ENCODE measurements at places on chromosomes 2 and 18.

DNA sequence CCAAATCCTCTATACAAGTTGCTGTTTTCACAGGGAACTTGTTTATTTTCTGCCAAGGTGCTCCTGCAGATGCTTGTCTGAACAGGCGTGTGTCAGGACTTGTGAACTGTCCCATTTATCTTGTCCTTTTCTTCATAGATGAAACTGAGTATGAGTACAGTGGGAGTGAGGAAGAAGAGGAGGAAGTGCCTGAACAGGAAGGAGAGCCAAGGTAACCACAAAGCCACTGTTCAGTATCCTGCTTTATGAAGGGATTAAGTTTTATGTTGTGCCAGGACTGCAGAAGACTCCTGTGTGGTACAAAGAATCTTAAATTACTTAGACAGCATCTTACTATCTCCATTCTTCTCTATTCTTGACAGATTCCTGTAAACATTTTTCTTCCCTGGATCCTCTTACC is 145.0 kb downstream of the MAP4K4 start:
- DNase-seq: no peak

GRCh38 chr2:65277118-65277517 is 49.5 kb downstream of the ACTR2 start:
- DNase-seq: no peak

DNA sequence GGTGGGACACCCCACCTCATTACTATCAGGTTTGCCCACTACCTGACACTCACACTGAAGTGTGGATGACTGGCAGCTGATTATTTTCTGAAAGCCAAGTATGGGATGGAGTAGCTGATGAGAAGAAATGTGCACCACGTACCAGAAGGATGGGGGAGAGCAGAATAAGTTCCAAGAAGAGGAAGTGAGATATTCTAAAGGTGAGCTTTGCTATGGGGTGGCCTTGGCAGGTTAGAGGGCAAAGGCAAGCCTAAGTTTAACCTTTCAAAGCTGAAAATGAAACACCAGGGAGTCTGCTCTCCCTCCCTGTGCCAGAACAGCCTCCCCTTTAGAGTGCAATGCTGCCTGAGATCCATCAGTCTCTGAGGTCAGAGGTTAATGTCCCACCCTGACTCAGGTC is 196.1 kb upstream of the OSR1 start:
- no peak for DNase-seq

GRCh38 chr2:14136030-14136429 is 496.5 kb upstream of the LRATD1 start:
- no peak for DNase-seq

DNA sequence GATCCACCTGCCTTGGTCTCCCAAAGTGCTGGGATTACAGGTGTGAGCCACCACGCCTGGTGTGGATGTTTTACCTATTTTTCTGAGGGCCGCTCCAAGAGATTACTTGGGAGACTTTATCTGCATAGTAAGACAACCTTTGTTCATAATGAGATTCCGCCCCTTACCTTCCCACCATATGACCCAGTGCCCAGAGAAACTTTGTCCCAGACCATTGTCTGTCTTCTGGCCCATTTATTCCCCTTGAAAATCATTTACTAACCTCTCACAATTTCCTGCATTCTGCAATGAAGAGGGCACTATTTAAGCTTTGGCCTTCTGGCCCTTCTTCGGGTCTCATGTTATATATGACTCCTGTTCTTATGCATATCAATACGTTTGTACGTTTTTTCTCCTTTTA is 13.7 kb upstream of the TMEM37 start:
- no peak for DNase-seq

DNA sequence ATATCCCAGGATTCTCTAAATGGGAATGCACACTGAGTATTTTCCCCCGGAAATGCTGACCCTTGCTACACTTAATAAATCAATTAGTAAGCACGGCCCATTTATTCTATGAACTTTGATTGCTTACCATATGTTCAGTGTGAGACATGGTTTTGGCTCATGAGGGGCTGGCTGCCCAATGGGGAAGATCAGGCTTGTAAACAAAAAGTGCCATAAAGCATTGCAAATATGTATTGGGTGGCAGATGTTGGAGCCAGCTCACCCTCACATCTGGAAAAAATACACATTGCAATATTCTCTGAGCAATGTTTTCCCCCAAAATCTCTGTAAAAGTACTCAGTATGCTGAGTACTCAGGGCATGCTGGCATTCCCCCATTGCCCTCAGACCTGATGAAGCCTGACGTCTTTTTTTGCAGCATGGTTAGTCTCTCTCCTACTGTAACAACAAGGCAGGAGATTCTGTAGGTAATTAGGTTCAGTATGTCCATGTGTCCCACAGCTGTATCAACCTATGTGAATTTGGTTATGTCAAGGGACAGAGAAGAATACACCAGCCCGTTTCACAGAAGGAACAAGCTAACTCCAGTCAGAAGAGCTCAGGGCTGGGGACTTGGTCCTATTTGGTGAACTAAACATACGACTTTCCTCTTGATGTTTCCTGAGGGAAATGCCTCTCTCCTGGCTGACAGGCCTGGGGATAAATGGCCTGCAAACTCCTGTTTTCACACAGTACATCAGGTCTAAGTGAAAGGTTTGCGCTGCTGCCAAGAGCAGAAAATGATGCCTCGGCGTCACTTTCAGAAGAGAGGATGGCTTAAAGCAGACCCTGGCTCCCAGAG is 202.4 kb downstream of the INSIG2 start:
- DNase-seq: peak; percentile 30

DNA sequence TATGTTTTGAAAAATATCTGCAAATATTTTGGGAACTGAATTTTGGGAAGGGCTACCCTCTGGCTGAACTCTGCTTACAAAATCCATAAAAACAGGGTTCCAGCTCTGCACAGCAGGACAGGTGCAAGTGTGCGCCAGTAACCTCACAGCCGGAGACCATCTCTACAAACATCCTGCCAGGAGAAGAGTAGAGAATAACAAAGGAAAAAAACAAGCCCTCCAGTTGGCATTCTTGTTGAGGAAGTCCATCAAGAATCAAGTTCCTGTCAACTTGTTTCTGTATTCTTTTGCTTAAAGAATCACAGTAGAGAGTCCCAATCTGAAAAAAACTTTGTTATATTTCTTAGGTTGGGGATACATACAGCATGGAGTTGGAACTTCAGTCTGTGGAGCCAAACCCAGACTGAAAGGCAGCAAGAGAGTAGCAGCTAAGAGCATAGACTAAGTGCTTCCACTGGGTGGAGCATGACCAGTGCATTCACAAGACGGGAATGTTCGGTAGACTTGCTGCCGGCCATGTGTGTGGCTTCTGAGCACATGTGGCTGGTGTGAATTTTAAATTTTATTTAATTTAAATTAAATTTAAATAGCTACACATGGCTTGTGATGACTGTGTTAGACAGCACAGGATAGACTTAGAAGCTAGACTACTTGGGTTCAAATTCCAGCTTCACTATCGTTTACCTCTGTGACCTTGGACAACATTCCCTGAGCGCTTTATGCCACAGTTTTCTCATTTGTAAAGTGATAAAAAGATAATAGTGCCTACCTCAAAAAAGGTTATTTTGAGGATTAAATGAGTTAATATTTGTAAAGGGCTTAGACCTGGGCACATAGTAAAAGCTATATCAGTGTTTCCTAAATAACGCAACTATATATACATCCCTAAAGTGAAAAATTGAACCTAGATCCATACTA is 41.9 kb downstream of the SPTBN1 start:
- DNase-seq: peak; percentile 59

DNA sequence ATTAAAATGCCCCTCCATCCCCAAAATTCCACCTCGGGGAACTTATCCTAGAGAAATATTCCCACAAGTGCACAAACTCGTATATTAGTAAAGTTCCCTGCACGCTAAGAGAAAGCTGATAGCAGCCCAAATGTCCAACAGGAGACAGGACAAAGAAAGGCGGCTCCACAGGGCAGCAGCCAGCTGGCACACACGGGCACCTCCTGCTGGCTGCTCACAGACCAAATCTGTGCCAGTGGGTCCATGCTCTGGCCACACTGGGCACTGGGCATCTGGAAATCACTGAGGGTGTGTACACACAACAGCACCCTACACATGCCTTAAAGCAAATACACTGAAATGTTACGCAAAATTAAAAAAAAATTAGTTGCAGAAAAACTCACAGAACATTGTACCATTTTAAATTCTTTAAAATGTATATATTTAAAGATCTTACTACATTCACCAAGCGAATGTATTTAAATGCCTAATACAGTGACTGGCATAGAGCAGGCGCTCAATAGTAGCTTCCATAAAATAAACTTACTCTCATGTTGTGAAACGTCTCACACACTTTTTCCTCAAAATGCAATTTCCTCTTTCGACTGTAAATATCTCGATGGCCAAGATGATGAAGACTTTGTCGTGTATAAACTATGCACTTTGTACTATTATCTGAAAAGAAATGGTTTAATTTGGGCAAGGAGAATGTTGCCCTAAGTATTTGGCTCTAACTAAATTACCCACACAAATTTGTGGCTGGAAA is 19.4 kb downstream of the ZNF516 start:
- DNase-seq: no peak

DNA sequence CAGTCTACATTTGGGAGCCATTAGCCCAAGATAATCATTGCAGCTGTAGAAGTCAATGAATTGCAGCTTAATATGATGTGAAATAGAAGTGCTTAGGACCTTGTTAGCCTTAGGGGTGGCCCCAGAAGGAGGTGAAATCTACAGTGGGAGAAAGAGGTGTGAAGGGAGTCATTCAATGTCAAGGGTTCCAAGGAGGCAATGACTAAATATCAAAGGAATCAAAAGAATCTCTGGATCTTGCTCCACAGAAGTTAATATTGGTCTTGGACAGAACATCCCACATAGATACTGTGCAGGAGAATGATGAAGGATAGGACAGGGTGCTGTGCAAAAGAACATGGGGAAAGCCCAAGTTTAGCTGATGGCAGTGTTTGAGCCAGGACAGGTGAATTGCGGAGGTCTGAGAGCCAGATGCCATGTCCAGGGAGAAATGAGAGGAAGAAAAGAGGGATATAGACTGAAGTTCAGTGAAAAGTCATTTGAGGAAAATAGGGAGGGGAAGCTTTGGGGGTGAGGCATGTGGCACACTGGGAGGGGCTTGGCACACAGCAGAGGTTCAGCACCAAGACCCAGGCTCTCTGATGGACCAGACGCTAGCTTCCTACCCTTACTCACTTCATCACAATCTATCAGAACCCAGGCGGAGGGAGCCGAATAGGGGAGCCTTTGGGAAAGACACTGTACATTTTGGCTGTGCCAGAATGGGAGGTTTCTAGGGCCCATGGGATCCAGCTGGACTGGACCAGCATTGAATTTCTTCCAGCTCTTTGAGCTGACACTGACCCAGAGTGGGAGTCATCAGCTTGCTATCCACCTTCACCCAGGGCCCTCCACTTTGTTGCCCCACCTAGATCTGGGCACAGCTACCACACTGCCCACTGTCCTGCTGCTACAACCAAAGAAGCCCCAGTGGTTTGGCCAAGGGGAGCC is 2.2 kb downstream of the IL1F10 start:
- DNase-seq: no peak

- peak; percentile 14 for DNase-seq
These were observed 102.1 kb downstream of the MYOM1 start for GRCh38 chr18:3117493-3118192.

DNA sequence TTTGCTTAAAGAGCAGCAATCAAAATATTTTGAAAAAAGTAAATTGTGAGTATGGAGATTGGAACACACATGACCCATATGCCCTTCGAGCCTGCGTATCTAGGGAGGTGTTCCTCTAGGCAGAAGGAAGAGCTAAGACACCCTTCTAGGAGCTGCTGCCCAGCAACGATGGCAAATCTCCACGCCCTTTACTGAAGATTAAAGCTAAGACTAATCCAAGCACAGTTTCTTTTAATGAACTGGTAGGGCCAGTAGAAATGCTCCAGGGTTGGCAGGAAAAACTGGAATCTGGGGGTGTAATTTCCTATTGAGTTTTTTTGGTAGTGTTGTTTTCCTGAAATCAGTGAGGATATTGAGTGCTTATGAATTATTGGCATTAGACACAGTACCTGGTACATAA is 712 bp upstream of the SERPINB13 start:
- no peak for DNase-seq

GRCh38 chr18:13382366-13382953 is 163.9 kb downstream of the LDLRAD4 start:
- DNase-seq: peak; percentile 57
